ENCODE measurements at places on chromosomes 16 and 17. TPM values are rescaled to one million over a fixed set of nuclear protein-coding genes. Genes with fewer than 3 reads are reported as not detected.
A peak's percentile ranks its signal among the peaks of the same experiment; 100 is the strongest.

The OTOP3 gene
- total RNA-seq = not detected

GRCh38 chr17:79331492-79331891 lies 256.9 kb downstream of the ENGASE start:
- H3K4me3 ChIP-seq = no peak overlapping the region
- no peaks in the 10 kb centered on the region for H3K36me3 ChIP-seq
- H3K4me1 ChIP-seq = no peaks in the 10 kb centered on the region
- no peak overlapping the region for H3K27ac ChIP-seq

DNA sequence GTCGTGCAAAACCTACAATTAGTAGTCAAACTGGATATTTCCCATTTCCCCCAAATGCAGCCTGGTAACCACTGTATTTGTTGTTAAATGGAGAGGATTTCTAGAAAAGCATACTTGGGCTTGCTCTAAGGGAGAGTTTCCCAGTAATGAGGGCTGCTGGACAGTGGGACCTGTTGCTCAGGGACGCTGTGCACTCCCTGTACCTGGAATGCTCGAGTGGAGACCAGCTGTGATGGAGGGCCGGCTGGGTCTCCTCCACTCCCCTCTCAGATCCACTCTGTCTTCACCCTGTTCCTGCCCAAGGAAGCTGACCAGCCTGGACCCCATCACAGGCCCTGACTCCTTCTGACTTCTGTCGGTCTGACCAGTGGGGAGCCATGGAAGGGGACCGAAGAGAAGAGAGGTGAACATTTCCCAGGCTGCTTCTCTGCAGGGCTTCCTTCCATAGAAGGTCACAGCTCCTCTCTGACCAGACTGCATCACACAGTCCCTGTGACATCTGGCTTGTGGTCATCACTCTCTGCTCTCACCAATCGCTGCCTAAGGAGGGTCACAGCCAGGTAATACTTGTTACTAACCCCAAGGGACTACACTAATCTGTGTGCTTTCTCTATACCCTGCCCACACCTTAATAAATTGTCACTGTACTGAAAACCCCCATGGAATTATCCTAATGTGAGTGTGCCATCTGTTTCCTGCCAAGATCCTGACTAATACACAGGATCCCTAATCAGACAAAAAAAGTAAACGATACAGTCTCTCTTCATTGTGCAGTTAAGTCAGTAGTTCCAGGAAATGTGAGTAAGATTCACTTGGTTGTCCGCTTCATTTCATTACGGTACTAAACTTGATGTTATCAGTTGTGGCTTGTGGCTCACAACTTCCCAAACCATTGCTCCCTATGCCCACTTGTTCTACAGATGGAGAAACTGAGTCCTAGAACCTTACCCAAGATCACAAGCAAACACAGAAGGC lies 102.4 kb downstream of the CCT6B start:
- H3K4me3 ChIP-seq = no peak overlapping the region
- peaks cover 57% of the 10 kb centered on the region for H3K27me3 ChIP-seq
- no peak overlapping the region for H3K27ac ChIP-seq
- DNase-seq = no peak
- no peaks in the 10 kb centered on the region for H3K4me1 ChIP-seq
- no peaks in the 10 kb centered on the region for H3K36me3 ChIP-seq

- no peak overlapping the region for H3K4me3 ChIP-seq
- H3K4me1 ChIP-seq = peaks cover 11% of the 10 kb centered on the region
- no peak for DNase-seq
- no peak overlapping the region for H3K27ac ChIP-seq
- no peaks in the 10 kb centered on the region for H3K27me3 ChIP-seq
Observed at GRCh38 chr17:80872001-80872500, 119.6 kb upstream of the CHMP6 start.

The IL17C gene
- not detected for total RNA-seq

DNA sequence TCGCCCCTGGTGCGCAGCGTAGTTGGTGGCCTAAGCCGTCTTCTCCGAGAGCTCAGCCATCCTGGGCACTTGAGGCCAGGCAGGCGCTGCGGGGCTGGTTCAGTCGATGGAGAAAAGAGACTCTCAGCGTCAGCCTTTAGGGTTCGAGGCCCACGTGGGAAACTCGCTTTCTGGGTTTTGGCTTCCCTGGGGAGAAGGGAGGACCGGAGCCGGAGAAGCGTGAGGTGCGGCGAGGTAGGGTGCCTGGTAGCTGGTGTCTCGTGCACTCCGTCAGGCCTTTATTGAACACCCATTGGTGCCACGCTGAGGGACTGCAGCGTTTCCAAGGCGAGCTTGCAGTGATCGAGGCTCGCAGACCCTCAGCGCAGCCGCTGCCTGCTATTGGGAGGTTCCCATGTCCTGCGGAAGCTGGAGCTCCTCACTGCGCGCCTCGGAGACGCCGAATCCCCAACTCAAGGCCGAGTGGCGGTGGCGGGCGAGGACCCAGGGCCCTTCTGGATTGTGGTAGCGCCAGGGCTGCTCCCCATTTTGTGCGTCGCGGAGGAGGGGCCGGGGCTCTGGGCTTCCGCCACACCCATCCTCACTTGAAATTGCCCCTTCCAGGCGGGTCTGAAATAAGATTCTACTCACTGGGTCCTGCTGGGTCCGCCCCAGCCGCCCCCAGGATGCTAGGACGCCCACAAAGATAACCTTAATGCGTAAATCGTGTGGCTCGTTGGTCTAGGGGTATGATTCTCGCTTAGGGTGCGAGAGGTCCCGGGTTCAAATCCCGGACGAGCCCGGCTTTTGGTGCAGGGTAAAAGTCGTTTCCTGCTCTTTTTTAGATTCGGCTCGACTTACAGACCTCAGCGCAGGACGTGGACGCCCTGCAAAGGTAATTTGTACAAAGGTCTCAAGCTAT lies 1.2 kb downstream of the OR1F1 start:
- no peaks in the 10 kb centered on the region for H3K36me3 ChIP-seq
- no peak overlapping the region for H3K27ac ChIP-seq
- no peak overlapping the region for H3K4me3 ChIP-seq
- no peaks in the 10 kb centered on the region for H3K27me3 ChIP-seq

DNA sequence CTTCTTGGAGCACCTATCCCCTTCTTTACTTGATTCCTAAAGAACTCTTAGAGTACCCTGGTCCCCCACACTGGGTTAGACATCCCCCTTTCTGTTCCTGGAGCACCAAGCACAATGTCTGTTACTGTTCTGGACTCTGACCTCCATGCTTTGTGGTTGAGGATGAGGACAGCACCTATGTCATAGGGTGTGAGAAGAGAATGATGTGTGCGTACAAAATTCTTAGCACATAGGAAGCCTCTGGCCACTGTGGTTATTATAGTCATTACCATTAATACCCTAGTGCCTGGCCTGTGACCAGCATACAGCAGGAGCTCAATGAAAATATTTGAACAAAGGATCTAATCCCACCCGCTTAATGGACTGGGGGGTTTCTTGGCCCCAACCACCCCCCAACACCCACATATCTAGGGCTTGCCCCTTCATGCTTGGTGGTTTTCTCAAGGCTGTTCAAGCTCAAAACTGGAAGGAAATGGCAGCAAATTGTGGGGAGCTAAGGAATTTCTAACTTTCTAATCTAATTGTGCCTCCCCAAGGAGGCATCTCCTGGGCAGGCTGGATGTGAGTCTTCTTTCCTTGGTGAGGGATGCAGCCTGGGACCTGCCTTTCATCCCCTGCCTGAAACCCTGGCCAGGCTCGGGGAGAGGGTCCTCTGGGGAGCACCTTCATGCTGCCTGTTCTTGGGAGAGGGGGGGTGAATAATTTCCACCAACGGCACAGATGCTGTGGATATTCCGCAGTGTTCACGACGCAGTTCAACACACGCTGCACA lies 1.5 kb upstream of the CMIP start:
- DNase-seq = no peak
- no peak overlapping the region for H3K4me3 ChIP-seq
- no peaks in the 10 kb centered on the region for H3K27me3 ChIP-seq
- H3K36me3 ChIP-seq = no peaks in the 10 kb centered on the region

The CPHXL2 gene
- not detected for total RNA-seq

The MT4 gene
- not detected for total RNA-seq

The COPZ2 gene
- not detected for total RNA-seq

GRCh38 chr16:88939972-88940861 lies 36.8 kb downstream of the CBFA2T3 start:
- no peak for DNase-seq
- no peaks in the 10 kb centered on the region for H3K36me3 ChIP-seq
- H3K4me3 ChIP-seq = peak overlapping the region; percentile 78
- peaks cover 3% of the 10 kb centered on the region for H3K4me1 ChIP-seq

GRCh38 chr16:67240506-67240905 lies 6.8 kb downstream of the FHOD1 start:
- no peak for DNase-seq
- H3K27ac ChIP-seq = peak overlapping the region; percentile 82
- H3K36me3 ChIP-seq = peaks cover 33% of the 10 kb centered on the region
- H3K4me1 ChIP-seq = peaks cover 46% of the 10 kb centered on the region

GRCh38 chr16:48623304-48624016 lies 13.5 kb upstream of the N4BP1 start:
- H3K27me3 ChIP-seq = no peaks in the 10 kb centered on the region
- peak overlapping the region; percentile 36 for H3K27ac ChIP-seq
- H3K4me1 ChIP-seq = peaks cover 10% of the 10 kb centered on the region

- H3K27ac ChIP-seq = peak overlapping the region; percentile 49
- H3K4me1 ChIP-seq = peaks cover 18% of the 10 kb centered on the region
- no peaks in the 10 kb centered on the region for H3K36me3 ChIP-seq
- no peak for DNase-seq
Observed at GRCh38 chr16:88883117-88883895, 16.8 kb upstream of the PABPN1L start.

DNA sequence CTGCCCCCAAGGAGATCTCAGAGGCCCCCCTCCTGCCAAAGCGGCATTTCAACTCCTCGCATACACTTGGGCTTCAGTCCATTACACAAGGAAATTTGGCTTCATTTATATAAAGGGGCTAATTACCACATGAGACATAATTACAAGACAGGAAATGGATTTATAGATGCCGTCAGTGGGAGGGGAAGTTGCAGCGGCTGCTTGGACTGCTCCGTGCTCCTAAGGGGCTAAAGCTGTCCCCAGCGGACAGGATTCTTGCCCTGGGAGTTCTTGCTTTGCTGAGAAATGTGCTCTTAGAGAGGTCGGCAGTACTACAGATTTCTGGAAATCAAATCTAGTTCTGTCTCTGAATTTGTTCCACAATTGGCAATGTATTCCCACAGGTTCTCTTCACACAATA lies 57.2 kb upstream of the NLK start:
- H3K36me3 ChIP-seq = no peaks in the 10 kb centered on the region
- H3K4me1 ChIP-seq = no peaks in the 10 kb centered on the region
- no peak overlapping the region for H3K27ac ChIP-seq
- no peak overlapping the region for H3K4me3 ChIP-seq
- no peaks in the 10 kb centered on the region for H3K27me3 ChIP-seq

DNA sequence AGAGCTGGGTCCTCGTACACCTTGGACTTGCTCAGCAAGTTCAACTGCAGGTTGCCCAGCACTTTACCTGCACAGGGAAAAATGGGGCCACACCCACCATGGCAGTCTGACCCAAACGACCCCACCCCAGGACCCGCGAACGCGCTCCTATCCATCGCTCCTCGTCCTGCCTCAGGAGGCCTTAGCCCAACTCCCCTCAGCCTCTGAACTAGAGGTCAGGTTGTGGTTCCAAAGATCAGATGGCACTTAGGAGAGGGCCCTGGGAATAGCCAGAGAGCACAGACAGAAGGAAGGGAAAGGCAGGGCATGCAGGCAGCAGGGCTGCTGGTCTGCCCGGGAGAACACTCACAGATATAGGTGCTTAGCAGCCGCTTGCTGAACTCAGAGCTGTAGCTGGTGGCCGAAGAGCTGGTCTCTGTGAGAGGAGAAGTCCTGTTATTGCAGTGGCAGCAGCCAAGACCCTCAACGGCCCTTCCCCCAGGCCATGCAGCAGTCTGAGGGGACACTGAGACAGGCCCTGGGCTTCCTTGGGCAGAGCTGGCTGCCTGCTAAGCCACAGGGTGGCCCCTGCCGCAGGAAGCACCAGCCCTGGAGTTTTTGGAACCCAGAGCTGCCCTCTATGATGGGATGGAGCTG lies 6.9 kb downstream of the ZACN start:
- H3K4me1 ChIP-seq = no peaks in the 10 kb centered on the region
- no peaks in the 10 kb centered on the region for H3K27me3 ChIP-seq
- H3K36me3 ChIP-seq = peaks cover 43% of the 10 kb centered on the region
- no peak overlapping the region for H3K27ac ChIP-seq
- no peak for DNase-seq

GRCh38 chr16:4402439-4403132 lies 13.8 kb downstream of the CORO7 start:
- H3K27ac ChIP-seq = no peak overlapping the region
- no peaks in the 10 kb centered on the region for H3K27me3 ChIP-seq
- DNase-seq = peak; percentile 35
- H3K36me3 ChIP-seq = no peaks in the 10 kb centered on the region

Measured in HCT116 (cell line).